NCI-H2081 (cell line): ENCODE measurements at places on chromosomes 5 and 9.

GRCh38 chr9:107932601-107933000 is 443.0 kb upstream of the KLF4 start:
- no peak for DNase-seq

GRCh38 chr5:37751227-37751626 is 88.6 kb downstream of the GDNF start:
- DNase-seq: no peak

- no peak for DNase-seq
Measured at GRCh38 chr5:132688536-132689339, 14.9 kb downstream of the IL4 start.

DNA sequence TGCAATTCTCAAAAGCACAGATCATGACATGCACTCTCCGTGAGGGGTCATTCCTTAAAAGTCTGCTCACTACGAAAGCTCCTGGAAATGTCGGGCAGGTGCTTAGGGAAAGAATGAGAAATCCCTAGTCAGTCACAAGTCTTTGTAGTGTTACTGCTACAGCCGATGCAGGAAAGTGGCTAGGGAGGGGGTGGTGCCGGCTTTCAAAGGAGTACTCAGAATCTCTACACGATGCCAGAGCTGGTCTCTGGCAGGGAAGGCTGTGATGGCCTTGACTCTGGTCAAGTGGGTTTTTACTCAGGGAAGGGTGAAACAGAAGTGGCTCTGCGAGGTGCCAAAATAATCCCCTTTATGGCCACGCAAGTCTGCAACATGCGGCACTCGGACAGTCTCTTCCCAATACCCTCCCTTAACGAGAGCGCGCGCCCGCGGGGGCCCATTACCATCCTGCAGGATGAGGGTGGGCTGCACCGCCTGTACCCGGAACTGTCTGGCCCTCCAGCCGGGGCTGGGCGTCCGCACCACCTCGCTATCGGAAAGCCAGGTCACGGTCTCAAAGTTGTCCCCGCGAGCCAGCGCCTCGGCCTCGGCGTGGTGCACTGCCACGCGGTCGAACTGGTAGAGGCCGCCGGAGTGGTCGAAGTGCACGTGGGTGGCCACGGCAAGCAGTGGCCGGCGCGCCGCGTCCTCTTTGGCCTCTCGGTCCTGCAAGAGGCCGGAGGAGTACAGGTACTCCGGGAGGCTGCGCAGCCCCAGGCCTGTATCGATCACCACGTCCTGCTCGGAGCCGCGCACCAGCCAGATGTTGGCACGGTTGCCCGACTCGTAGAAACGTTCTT is 956 bp downstream of the MBLAC2 start:
- DNase-seq: peak; percentile 25

- no peak for DNase-seq
Measured at GRCh38 chr5:815449-815848, 30.9 kb upstream of the ZDHHC11B start.

GRCh38 chr9:93461821-93462220 is 8.4 kb upstream of the FAM120AOS start:
- DNase-seq: no peak

- no peak for DNase-seq
Measured at GRCh38 chr5:55134053-55134722, 25.8 kb upstream of the GPX8 start.

DNA sequence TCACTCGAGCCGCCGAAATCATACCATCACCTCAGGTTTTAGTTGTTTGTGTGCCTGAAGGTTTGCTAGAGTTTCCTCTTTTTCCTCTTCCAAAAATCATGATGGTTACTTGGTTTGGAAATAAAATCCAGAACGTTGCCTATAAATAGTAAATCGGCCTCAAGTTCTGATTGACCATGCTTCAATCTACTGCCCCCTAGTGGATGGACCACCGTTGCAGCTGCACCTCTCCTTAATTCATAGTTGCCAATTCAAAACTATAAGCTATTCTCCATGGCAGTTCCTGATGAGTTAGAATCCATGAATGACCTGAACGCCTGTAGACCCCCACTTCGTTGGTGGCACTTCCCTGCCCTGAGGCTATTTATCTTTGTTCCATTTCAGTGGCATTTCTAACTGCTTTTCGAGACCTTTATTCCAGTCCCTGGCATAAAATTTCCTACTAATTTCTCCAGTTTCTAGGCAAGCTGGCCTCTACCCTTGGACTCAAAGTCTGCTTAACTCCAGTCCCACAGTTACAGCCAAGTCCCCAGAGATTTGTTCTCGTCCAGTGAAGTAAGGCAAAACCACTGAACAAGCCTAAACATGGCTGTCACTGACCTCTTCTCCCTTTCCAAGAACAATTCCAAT is 422.6 kb downstream of the EFNA5 start:
- peak; percentile 41 for DNase-seq

DNA sequence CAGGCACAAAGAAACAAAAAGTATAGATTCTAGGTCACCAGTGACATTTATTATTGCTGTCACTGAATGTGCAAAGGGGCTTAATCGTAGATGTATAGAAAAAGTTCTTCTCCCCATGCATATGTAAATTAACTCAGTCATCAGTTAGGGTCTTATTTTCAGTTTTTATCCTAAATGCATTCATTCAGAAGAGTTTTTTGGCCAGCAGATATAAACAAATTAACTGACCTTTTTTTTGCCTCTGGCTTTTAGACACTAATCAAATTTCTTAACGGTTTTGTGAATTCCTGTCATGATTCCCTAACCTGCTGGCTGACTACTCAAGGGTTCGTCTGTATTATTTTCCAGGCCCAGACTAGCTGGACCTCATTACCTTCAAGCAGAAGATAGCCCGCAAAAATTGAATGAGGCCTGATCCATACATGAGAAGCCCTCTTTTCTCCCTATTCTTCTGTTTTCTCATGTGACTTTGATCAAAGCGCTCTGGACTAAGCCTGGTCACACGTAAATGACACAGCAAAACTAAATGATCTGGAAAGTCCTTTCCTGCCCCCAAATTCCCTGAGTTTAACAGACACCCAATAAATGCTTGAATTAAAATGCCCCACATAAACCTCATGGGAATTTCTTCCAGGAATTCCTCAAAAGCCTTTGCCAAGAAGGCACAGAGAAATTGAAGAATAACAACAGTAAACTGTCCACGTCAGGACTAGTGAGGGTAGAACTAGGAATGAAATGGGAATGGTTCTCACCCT is 83.7 kb downstream of the MYO10 start:
- DNase-seq: no peak

GRCh38 chr5:160260881-160261815 is 31.8 kb downstream of the FABP6 start:
- no peak for DNase-seq

DNA sequence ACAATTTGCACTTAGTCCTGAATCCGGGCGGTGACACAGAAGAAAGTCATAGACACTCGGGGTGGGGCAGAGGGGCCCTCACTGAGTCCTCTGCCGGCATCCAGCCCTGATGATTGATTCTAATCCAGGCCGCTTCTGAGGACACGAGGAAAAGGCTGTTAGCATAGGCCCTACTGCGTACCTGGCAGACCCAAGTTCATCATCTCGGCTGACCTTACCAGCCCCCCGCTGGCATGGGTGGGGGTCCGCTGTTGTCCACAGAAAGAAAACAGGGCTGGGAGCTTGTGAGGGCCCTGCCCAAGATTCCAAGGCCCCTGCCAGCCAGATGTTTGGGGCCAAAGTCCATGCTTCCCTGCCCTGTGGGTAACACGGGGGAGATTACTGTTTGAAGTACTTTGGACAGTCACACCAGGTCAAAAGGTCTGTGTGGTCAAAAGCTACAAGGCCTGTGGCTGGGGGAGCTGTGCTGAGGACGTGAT is 24.5 kb downstream of the ERGIC1 start:
- DNase-seq: no peak

DNA sequence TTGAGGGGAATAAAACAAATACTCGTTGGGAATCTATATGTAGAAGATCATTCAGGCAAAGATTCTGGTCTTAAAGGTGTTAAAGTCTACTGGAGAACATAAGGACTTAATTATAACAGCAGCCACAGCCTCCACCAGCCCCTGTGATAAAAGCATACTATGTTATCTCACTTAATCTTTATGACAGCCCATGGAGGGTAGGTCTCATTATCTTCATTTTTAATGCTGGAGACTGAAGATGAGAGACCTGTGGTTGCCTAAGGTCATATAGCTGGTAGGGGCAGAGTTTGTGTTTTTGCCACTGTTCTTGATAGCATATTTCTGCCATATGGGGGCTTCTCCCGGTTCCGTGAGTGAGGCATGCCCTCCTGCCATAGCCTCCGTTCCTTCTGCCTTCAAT is 88.7 kb downstream of the TRIO start:
- DNase-seq: no peak

DNA sequence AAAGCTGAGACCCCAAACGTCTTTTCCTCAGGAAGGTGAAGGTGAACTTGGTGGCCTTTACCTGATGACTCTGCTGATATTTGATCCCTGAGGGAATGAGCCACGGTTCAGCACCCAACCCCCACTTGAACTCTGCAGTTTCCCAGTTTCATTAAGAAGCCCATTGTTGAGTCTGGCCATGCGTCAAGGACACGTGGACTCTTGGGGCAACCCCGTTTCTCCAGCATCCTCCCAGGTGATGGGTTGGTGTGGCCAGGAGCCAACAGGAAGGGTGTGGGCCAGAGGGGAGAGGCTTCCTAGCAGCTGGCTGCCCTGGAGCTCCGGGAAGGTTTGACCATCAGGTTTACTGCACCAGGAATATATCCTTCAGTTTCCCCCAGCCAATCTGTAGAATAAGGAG is 59.5 kb upstream of the GNE start:
- DNase-seq: no peak

- no peak for DNase-seq
Measured at GRCh38 chr5:66769030-66769733, 173.0 kb downstream of the MAST4 start.

DNA sequence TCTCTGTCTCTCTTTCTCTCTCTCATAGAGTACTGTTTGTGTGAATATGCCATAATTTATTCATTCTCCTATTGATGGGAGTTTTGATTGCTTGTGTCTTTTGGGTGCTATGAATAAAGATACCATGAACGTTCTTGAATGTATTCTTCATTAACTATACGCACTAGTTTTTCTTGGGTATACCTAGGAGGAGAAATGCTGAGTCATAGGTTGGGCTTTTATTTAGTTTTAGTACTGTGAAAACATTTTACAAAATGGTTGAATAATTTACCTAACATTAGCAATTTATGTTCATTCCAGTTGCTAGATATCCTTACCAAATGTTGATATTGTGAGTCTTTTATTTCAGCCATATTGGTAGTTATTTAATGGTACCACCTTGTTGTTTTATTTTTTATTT is 192.5 kb downstream of the NPR3 start:
- no peak for DNase-seq

DNA sequence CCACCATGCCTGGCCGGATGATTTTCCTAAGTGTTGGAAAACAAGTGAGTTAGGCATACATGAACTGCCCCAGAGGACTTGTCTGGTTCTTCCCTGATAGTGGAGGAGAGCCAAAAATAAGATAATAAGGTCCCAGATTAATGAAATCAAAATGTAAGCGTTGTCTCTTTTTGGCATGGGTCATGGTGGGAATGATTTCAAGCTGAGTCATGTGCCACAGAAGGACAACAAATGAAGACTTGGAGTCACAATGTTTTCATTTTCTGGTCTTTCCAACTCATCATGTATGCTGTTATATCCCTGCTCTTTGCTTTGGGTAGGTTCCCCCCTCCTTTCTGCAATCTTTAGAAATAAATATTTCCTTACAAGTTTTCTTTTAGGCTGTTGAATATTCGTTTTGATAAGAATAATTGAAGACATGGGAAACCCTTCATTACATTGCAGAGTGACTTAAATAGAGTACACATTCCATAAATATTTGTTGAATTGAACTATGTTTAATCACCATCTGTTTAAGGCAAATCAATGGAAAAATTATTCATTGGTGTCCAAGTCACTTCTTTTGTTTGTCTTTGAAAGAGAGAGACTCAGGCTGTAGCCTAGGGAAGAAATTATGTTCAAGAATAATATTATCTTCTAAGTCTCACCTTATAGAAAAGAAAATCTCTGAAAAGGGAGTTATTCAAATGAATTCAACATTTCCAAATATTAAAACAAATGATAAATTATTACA is 196.3 kb downstream of the CSNK1G3 start:
- DNase-seq: no peak

DNA sequence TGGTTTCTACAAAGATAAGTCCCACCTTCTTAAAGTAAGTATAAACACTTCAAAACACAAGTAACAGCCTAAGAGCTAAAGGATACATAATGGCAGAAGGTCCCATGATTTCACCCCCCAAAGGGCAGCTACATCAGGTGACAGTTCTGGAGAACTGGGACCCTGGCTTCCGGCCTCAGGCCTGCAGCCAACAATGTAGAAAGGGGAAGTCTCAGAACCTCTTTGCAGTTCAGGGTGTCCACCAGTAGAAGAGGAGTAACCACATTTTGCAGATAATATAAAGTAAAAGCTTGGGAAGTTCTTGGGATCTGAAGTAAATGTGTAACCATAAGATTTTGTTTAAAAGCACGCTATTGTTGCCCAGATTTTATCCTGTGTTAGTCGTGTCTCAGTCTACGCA is 267.4 kb upstream of the VLDLR start:
- DNase-seq: no peak

DNA sequence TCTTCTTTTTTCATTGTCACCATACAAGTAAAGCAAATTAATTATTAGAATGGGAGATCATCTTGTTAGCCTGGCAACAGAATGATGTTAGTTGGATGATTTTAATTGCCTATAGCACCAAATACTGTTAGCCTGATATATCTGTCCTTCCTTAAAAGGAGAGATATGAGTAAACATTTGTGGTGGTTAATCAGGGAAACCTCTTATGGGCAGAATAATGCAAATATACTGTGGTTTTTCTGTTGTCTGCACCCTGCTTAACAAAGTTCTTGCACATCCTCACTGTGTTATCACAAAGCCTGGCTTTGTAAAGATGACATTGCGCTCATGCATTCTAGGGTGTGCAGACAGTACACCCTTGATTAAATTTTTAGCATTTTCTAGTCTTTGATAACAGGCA is 254.9 kb upstream of the SMC2 start:
- DNase-seq: no peak

DNA sequence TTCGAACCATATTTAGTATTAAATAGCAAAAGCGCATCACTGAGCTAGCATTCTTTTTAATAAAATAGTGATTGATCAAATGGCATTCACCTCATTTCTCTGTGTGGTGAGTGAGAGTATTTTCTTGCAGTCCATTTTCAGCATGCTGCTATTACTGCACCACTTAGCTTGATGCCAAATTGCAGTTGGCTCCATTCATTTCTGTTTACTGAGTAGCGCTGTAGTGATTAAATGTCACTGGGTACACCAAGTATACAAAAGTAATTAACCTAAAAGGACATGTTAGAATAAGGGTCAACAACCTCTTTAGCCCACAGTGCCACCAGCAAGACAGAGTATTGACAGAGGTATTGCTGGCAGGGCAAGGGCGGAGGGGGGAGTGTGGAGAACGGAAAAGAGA is 122.0 kb downstream of the TLE4 start:
- peak; percentile 20 for DNase-seq
